Sigmoid colon (tissue), 7 donors: ENCODE measurements at places on chromosomes 13 and 19. TPM values are rescaled to one million over a fixed set of nuclear protein-coding genes. Genes with fewer than 3 reads are reported as not detected.

- DNase-seq: no peak
Measured at GRCh38 chr13:33743438-33744368, 74.2 kb upstream of the RFC3 start.

DNA sequence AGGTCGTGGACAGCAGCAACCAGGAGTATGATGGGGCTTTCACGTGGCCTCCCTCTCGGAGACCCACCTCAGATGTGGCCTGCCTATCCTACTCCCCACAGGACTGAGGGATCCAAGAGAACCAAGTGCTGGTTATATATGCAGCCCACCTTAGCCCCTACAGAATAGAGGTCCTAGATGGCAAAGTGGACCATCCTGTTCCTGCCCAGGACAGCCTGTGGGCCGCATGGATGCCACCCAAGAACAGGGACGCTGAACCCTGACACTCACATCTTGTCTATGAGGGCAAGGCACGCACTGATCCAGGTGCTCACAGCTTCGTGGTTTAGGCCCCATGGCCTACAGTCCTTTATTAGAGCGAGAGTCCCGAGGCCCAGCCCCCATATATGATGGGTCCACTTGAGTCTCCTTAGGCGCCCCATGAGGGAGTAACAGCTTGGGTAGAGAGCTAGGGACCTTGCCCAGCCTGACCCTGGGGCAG lies 1.5 kb upstream of the SLC27A5 start:
- peak; percentile 66 for DNase-seq

- DNase-seq: no peak
Measured at GRCh38 chr13:30787738-30788525, 52.6 kb downstream of the ALOX5AP start.

DNA sequence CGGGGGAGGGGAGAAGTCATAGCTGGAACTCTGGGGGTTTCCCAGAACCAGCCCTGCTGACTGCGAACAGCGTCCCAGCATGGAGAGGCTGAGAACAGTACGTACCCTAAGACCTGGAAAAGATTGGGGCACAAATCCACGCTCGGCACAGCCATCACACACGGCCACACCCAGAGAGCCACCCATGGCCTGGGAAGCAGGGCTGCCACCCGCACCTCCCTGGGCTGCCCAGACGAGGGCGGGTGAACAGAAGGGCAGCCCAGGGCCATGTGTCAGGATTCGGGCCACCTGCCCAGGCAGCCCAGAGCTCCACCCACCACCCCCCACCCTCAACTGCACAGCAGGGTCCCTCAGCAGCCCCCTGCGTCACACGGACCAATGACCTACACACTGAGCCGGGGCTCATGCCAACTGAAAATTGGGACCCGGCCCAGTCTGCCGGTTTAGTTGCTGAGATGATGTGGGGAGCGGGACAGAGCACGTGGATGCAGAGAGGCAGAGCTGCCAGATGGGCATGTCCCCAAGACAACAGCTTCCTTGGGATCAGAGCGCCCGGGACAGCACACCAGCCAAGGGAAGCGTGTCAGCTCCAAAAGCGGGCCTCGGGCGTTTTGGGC lies 8.5 kb downstream of the UBXN6 start:
- peak; percentile 88 for DNase-seq

GRCh38 chr13:46492946-46493345 lies 60.0 kb upstream of the LRCH1 start:
- DNase-seq: no peak

- no peak for DNase-seq
Measured at GRCh38 chr19:40280608-40281221, 4.4 kb downstream of the AKT2 start.

GRCh38 chr19:4288091-4288777 lies 9.2 kb downstream of the SHD start:
- no peak for DNase-seq

GRCh38 chr13:113448545-113448884 lies 4.8 kb downstream of the ADPRHL1 start:
- peak; percentile 44 for DNase-seq

GRCh38 chr13:41467425-41467945 lies 10.1 kb downstream of the RGCC start:
- no peak for DNase-seq

DNA sequence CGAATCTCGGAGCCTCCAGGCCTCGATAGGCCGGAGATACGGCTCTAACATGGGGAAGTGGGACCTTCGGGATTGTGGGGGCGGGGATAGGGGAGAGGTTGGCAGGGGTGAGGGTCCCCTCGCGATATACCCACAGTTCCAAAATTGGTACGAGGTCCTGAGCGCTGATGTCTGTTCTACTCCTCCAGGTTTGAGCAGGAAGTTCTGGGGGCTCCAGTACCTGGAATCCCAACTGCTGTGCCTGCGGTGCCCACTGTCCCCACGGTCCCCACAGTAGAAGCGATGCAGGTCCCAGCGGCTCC lies 447 bp downstream of the RBM42 start:
- no peak for DNase-seq

DNA sequence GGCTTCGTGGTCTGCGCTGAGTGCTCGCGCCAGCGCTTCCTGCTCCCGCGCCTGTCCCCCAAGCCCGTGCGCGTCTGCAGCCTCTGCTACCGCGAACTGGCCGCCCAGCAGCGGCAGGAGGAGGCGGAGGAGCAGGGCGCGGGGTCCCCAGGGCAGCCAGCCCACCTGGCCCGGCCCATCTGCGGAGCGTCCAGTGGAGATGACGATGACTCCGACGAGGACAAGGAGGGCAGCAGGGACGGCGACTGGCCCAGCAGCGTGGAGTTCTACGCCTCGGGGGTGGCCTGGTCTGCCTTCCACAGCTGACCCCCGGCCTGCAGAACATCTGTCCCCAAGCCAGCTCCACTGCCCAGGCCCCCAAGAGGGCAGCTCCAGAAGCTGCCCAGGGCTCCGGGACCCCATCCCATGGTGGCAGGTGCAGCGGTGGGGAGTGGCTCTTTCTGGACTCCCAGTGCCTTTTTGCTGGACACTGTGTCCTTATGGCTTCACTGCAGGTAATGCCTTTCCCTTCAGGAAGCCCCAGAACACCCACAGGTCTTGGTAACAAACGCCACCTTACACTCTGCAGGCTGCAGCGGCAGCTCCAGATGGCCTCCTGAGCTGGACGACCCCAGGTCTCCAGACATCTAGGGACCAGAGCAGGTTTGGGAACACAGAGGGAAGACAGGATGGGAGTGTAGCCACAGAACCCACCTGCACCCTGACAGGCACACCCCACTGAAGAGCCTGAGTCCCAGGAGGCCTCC lies 9.3 kb downstream of the PLEKHF1 start:
- DNase-seq: peak; percentile 41

DNA sequence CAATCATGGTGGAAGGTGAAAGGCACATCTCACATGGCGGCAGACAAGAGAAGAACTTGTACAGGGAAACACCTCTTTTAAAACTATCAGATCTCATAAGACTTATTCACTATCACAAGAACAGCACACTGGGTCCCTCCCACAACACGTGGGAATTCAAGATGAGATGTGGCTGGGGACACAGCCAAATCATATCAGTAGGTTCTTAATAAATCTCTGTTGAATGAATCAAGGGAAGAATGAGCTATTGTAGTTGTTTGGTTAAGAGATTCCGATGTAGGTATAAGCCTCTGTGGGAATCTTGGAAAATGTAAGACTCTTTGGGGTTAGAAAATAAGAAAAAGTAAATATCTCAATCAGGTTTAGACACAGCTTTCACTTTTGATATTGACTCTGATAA lies 400.2 kb downstream of the KCNRG start:
- DNase-seq: no peak

Gene PCDH9
- total RNA-seq: 6.0 TPM

Gene TFDP1
- total RNA-seq: 46.0 TPM

Gene ZNF555
- total RNA-seq: 5.8 TPM

Gene RYR1
- 2.8 TPM for total RNA-seq

Gene ZNF382
- total RNA-seq: 13.2 TPM
